ENCODE measurements at places on chromosomes 1 and 21.

GRCh38 chr1:77282187-77282865, 507 bp downstream of the AK5 start:
- DNase-seq = peak; percentile 38

DNA sequence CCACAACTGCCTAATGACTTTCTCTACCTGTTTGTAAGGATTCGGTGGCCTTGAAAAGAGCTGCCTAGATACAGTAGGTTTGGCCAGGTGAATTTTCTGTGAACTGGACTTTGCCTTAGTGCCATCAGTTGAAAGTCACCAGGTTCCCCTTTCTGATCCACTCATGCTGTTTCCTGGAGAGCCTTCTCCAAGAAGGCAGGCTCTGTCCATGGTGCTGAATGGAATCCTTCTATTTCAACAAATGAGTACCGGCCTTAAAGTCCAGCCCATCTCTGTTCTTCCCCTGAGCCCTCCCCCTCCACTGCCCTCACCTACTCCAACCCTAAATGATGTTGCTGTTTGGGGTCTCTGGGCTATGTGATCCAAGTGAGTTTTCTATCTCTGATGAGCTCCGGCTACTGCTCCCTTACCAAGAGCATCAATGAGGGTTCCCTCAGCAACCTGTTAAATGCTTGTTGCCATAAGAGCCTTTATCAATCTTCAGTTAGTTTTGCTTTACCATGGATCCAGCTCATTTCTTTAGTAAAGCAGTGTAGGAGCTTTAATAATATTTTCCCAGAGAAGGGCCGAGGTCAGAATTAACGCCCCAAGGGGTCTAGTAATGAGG, 500.4 kb downstream of the PTPRU start:
- no peak for DNase-seq

- no peak for DNase-seq
These were observed 10.0 kb upstream of the KPRP start for GRCh38 chr1:152747831-152748230.

DNA sequence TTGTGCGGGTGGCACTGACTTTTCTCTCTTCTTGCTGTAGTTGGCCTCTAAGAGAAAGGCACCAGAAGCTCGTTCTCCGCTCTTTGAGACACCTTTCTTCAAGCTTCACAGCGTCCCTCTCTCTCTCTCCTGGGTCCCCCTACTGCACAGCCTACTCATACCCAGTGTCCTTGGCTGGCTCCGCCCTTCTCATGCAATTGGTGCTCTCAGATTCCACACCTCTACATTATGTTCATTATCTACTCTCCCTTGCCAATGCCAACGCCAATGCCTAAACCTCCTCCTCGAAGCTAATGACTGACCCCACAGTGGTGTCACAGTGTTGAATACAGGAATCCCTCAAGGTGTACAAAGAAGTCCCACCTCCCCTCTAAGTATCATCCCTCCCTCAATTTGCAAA, 4.8 kb upstream of the DNAJC28 start:
- DNase-seq = no peak
